ENCODE measurements at places on chromosomes 13 and 19. TPM values are rescaled to one million over a fixed set of nuclear protein-coding genes. Genes with fewer than 3 reads are reported as not detected.

GRCh38 chr19:57338877-57339276 is 12.2 kb upstream of the ZNF304 start:
- peaks cover 5% of the 10 kb centered on the region for H3K4me1 ChIP-seq
- DNase-seq, result no peak
- no peak overlapping the region for H3K27ac ChIP-seq
- H3K27me3 ChIP-seq, result peaks cover 5% of the 10 kb centered on the region
- peaks cover 3% of the 10 kb centered on the region for H3K36me3 ChIP-seq
- no peak overlapping the region for H3K4me3 ChIP-seq

DNA sequence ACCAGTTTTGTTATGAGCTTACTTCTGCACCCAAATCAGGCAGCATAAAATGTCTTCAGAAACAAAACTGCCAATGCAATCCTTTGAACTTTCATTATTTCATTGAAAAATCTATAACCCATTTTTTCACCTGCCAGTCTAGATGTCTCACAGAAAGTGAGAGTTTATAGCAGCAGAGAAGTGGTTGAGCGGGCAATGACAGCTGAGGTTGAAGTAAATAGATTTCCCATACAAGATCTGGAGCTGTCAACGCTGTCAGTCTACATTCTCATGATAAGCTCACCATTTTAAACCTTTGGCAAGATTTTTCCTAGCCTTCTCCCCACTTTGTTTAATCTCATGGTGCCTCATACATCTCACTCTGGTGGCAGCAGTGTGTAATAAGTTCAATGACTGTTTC is 1144.9 kb upstream of the PCDH9 start:
- H3K27me3 ChIP-seq, result no peaks in the 10 kb centered on the region
- H3K36me3 ChIP-seq, result no peaks in the 10 kb centered on the region
- no peak overlapping the region for H3K4me3 ChIP-seq
- no peak for DNase-seq

DNA sequence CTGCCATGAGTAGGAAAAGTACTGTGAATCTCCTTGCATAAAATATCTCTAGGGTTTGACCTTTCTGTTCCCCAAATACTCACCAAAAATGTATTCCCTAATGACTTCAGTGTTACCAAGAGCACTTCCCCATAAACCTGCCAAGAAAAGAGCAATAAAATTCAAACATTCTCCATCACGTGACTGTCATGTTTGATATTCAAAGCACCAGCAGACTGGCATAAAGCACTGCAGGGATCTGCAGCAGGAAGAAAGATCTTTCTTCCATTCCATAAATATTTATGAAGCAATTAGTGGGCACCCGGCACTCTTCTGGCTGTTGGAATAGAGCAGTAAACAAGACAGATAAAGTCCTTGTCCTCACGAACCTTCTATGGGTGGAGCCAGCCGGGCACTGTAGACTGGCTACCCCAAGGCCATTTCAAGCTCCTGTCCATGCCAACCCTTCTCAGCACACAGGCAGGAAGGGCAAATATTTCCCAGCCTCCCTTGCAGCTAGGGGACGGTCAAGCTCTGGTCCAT is 20.3 kb downstream of the PLA2G4C start:
- no peak overlapping the region for H3K27ac ChIP-seq
- no peaks in the 10 kb centered on the region for H3K4me1 ChIP-seq
- H3K27me3 ChIP-seq, result peaks cover 30% of the 10 kb centered on the region
- H3K36me3 ChIP-seq, result no peaks in the 10 kb centered on the region

DNA sequence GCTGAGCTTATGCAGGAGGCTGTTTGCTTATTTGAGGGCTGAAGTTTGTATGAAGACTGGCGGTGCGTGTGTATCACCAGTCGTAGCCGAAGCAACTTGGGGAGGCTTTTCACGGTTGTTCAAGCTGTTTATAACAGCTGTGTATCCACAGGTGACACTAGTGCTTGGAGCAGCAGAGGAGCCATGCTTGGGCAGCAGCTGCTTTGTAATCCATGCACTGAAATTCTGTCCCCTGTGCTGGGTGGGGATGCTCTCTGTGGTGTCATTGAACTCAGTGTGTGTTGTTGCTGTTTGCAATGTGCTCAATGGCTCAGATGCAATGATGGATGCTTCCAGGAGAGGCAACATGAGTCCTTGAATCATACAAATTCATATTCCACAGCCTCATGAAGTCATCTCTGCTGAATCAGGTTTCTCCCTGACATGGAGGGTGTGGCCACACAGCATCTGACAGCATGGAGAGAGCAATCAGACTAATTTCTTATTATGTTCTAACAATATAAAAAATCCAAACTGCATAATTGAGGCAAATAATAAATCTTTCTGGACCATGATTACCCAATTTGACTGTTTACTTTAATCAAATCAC is 18.8 kb upstream of the GTF3A start:
- H3K27me3 ChIP-seq, result peaks cover 27% of the 10 kb centered on the region
- H3K4me1 ChIP-seq, result peaks cover 11% of the 10 kb centered on the region
- DNase-seq, result no peak
- H3K36me3 ChIP-seq, result no peaks in the 10 kb centered on the region
- H3K27ac ChIP-seq, result no peak overlapping the region

- peak overlapping the region; percentile 88 for H3K27ac ChIP-seq
- H3K27me3 ChIP-seq, result no peaks in the 10 kb centered on the region
- H3K4me1 ChIP-seq, result no peaks in the 10 kb centered on the region
- peaks cover 10% of the 10 kb centered on the region for H3K36me3 ChIP-seq
Measured at GRCh38 chr19:47370045-47370611, 21.0 kb downstream of the DHX34 start.

DNA sequence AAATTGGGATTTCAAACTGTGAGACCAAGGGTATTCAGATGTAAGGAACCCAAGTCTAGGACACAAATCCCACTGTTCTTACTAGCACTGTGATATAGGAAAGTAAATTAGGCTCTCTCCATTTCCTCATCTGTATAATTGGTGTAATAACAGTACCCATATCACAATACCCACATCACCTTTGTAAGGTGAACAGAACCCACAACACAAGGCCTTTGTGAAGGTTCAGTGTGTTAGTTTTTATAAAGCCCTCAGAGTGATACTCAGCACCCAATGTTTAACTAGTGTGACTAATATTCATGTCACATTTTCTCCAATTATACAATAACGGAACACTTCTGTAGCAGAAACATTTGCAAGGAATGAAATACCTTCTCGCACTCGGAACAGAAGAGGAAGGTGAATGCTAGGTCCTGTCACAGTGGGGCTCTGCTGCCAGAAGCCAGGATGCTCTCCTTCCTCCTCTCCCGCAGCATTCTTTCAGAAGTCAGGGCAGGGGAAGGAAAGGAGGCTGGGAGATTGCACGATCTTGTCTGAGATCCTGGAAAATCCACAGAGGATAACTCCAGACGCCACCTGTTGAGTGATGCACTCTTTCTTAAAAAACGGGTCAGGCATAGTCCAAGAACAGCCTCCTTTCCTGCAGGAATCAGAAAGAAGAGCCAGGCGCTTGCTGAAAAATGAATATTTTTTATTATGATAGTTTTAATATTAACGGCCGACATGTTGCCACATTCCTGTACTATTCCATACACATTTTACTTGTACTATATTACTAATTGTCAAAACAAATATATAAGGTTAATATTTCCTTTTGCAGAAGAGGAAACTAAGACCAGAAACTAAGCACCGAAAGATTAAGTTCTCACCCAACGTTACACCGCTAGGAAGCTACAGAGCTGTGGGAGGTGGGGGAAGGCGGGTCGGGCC is 762 bp downstream of the ZNF45 start:
- H3K4me3 ChIP-seq, result peak overlapping the region; percentile 97
- no peak for DNase-seq
- H3K36me3 ChIP-seq, result peaks cover 32% of the 10 kb centered on the region
- H3K27ac ChIP-seq, result peak overlapping the region; percentile 92
- H3K4me1 ChIP-seq, result peaks cover 13% of the 10 kb centered on the region

GRCh38 chr13:94947965-94948371 is 235.6 kb upstream of the SOX21 start:
- peaks cover 38% of the 10 kb centered on the region for H3K27me3 ChIP-seq
- no peaks in the 10 kb centered on the region for H3K4me1 ChIP-seq
- H3K27ac ChIP-seq, result no peak overlapping the region

DNA sequence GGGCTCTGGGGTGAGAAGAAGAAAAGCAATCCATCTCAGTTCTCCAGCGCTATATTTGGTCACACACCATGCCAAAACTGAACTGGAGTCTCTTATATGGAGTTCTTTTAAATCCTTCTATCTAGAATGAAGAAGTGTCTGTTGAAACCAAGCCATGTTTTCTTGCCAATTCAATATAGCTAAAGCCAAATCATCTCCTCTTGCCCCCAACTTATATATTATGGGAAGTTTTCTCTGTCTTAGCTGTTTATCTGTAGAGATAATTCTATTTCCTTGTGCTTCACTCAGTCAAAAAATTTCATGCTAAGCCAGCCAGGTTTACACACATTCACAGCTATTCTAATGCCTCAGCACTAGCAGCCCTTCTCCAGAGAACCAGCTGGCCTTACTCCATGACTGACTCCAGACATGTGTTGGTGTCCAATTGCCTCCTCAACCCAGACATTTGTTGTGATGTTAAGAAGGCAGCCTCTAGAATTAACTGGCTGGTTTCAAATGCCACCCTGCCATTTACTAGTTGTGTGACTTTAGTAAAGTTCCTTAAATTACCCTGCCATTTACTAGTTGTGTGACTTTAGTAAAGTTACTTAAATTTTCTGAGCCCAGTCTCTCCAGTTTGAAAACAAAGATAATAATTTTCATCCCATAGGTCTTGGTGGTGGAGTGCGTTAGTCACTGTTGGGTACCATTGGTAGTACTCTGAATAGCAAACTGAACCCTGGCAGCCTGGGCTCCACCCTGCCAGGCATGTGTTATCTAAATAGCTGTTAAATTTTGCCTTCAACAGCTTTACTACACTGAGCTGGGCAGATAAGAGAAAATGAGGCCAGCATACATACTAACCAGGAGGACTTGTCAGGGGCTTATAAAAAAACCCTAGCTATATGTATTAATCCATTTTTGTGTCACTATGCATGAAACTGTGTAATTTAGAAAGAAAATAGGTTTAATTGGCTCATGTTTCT is 525.1 kb downstream of the LMO7 start:
- no peaks in the 10 kb centered on the region for H3K27me3 ChIP-seq
- no peaks in the 10 kb centered on the region for H3K36me3 ChIP-seq
- DNase-seq, result no peak
- no peak overlapping the region for H3K27ac ChIP-seq

GRCh38 chr19:31214997-31215396 is 134.2 kb downstream of the TSHZ3 start:
- no peak overlapping the region for H3K4me3 ChIP-seq
- DNase-seq, result no peak
- no peak overlapping the region for H3K27ac ChIP-seq
- no peaks in the 10 kb centered on the region for H3K36me3 ChIP-seq
- H3K27me3 ChIP-seq, result peaks cover 5% of the 10 kb centered on the region

DNA sequence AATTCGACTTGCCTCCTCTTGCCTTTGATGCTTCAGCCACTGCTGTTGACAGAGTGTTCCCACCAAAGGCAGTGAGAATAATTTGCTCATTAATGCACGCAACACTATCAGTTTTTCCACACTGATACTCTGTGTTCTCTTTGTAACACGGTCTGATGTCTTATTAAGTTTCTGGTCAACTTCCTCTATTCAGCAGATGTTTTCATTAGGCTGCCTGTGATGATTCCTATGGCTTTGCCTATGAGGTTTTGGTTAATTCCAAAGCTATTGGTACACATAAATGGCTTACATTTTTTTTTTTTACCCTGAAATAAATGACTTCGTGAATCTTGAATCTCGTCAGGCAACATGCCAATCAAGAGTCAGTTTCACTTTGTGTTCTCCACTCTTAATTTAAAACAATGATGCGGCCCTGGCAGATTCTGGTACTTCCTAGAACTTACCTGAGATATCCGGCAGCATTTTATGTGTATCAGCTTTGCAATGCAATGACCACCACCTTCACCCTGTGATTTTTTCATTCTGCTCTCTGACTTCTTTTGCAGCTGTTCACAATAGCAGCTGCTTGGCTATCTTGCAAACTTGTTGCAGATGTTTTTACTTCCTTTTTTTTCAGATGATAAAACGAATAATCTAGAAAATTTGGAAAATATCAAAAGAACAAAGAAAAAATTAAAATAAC is 27.5 kb upstream of the KL start:
- no peaks in the 10 kb centered on the region for H3K27me3 ChIP-seq
- no peak for DNase-seq
- H3K36me3 ChIP-seq, result no peaks in the 10 kb centered on the region
- H3K4me1 ChIP-seq, result peaks cover 5% of the 10 kb centered on the region
- no peak overlapping the region for H3K27ac ChIP-seq
- no peak overlapping the region for H3K4me3 ChIP-seq

DNA sequence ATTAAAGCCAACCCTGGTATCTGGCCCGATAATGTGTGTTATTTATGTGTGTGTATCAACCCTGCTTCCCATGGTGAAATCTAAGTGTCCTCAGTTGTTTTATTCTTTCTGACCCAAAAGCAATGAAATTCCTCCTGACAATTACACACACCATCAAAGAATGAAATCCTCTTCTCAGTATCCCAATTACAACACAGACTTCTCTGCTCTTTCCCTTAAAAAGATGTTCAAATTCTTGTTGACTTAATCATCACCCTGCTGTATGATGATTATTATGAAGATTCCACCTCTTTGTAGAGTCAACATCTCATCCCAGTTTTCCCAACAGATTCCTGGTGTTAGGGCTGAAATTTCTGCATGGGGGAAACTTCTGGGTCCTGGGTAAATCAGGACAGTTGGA is 8.9 kb upstream of the TRPC4 start:
- no peak for DNase-seq
- H3K4me3 ChIP-seq, result no peak overlapping the region
- peaks cover 3% of the 10 kb centered on the region for H3K27me3 ChIP-seq
- no peaks in the 10 kb centered on the region for H3K36me3 ChIP-seq

DNA sequence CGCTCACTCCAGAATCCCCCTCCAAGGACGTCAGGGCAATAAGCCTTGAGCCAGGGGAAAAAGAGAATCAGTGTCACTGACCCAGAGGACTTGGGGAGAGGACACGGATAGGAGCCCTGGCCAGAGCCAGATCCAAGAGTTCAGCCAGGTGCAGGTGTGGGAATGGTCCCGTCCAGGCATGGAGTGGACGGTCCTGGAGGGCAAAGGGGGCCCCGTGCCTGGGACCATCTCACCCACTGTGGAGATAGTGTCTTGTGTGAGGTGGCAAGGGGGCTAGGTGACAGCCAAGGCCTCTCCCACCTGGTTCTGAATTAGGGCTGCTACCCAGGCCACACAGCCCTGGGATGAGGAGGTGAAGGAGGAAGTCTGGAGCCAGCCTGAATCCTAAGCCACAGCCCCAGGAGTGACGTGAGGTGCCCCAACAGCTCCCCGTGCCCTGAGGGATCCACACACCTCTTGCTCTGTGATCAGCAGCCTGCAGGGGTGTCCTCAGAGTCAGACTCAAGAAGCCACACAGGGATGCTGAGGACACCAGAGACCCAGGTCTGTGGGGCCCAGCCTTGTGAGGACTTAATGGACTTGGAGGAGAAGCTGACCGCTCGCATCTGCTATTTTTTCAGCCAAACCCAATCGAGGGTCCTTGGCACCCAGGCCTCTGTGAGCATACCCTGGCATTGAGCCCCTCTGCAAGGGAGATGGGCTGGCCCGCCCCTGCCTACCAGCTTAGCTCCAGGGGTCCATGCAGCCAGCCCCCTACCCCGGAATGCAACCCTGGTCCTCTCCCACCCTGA is 16.4 kb upstream of the ZNF14 start:
- H3K4me1 ChIP-seq, result no peaks in the 10 kb centered on the region
- no peaks in the 10 kb centered on the region for H3K36me3 ChIP-seq
- peaks cover under 1% of the 10 kb centered on the region for H3K27me3 ChIP-seq
- H3K4me3 ChIP-seq, result no peak overlapping the region

Gene PRSS57
- not detected for total RNA-seq

Gene ZNF607
- total RNA-seq, result 24.0 TPM

Gene ZNF610
- 18.0 TPM for total RNA-seq

Gene CEACAM19
- total RNA-seq, result 6.1 TPM

Gene ZNF112
- total RNA-seq, result 9.8 TPM

Gene TMEM150B
- 1.2 TPM for total RNA-seq

Gene DACH1
- total RNA-seq, result 21.2 TPM

Data from type B pancreatic cell (in vitro differentiated cells).